ENCODE measurements at places on chromosomes 13 and 19.

DNA sequence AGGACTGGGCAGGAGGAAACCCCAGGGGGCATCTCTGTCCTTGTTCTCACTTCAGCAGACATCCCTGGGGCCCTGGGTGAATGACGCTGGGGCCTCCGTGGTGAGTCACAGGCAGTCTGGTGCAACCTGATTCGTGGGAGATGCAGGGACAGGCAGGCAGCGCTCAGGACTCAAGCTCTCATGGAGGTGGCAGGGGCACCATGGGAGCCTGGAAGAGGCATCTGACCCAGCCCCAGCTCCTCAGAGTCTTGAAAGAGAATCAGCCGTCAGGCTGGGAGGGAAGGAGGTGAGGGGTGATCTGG, 14.0 kb upstream of the PTOV1 start:
- no peaks in the 10 kb centered on the region for H3K4me1 ChIP-seq
- no peaks in the 10 kb centered on the region for H3K27me3 ChIP-seq
- H3K27ac ChIP-seq, result no peak overlapping the region
- no peaks in the 10 kb centered on the region for H3K36me3 ChIP-seq
- DNase-seq, result no peak
- no peak overlapping the region for H3K4me3 ChIP-seq

DNA sequence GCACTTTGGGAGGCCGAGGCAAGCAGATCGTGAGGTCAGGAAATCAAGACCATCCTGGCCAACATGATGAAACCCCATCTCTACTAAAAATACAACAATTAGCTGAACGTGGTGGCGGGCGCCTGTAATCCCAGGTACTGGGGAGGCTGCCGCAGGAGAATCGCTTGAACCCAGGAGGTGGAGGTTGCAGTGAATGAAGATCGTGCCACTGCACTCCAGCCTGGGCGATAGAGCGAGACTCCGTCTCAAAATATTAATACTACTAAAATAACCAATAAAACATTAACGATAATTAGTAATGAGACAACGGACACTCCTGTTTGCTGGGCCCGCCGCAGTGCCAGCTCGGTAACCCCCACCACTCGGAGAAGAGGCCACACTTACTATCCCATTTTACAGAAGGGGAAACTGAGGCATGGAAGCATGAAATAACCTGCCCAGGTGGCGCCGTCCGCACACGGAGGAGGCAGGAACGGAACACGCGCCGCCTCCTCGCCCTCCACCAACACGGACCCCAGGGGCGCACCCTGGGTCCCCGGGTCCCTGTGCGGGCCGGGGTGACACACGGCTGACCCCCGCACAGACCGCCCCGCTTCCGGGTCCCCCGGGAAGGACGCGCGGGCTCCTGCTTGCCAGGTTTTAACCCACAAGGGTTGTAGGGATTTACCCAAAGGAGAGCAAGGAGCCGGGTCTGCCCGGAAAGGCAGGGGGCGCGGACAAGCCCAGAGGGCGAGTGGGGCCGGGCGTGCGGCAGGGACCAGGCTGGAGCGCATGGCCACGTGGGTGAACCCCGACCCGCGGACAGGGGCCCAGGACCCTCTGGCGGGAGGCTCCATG, 1.6 kb downstream of the R3HDM4 start:
- no peaks in the 10 kb centered on the region for H3K36me3 ChIP-seq
- H3K27me3 ChIP-seq, result peaks cover 6% of the 10 kb centered on the region
- H3K4me3 ChIP-seq, result no peak overlapping the region
- H3K4me1 ChIP-seq, result peaks cover 14% of the 10 kb centered on the region
- DNase-seq, result no peak
- no peak overlapping the region for H3K27ac ChIP-seq

DNA sequence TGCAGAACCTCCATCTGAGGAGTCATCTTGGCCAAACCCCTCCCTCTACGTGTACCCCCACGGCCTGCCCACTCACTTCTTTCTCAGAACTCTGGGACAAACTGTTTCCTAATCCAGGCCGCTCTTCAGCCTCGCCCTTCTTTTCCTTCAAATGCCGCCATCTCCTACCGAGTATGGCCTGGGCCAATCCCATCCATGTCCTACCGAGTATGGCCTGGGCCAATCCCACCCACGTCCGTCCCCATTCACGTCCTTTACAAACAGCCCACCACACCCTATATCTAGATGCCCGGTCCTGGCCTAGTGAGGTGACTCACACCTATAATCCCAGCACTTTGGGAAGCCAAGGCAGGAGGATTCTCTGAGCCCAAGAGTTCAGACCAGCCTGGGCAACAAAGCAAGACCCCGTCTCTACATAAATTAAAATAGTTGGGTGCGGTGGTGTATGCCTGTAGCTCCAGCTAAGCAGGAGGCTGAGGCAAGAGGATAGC, 1.1 kb downstream of the TMEM160 start:
- peaks cover 5% of the 10 kb centered on the region for H3K4me1 ChIP-seq
- no peak overlapping the region for H3K27ac ChIP-seq
- peak overlapping the region; percentile 98 for H3K4me3 ChIP-seq
- no peaks in the 10 kb centered on the region for H3K36me3 ChIP-seq

GRCh38 chr13:92896842-92897241, 329.8 kb upstream of the GPC6 start:
- H3K27ac ChIP-seq, result no peak overlapping the region
- no peaks in the 10 kb centered on the region for H3K27me3 ChIP-seq
- no peaks in the 10 kb centered on the region for H3K36me3 ChIP-seq
- no peaks in the 10 kb centered on the region for H3K4me1 ChIP-seq
- H3K4me3 ChIP-seq, result no peak overlapping the region

DNA sequence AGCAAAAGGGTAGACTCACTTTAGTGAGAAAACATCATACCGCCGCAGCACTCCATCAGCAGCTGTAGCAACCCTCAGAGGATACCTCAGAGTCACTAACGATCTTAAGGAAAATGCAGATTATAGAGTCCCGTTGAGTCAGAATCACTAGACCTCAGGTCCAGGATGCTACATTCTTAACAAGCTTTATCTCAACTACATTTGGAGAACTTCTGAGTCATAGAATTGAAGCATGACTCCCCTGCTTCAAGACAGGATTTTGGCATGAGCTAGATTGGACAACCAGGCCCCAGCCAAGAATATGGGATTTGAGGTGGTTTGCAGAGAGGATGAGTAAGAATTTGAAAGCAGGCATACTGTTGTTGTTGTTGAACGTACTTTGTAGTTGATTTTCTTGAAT, 118.9 kb upstream of the UBL3 start:
- no peaks in the 10 kb centered on the region for H3K27me3 ChIP-seq
- no peaks in the 10 kb centered on the region for H3K36me3 ChIP-seq
- DNase-seq, result no peak
- H3K27ac ChIP-seq, result no peak overlapping the region
- no peaks in the 10 kb centered on the region for H3K4me1 ChIP-seq

GRCh38 chr19:1941146-1942077, at the start of gene CSNK1G2:
CSNK1G2 (plus strand) TSS chr19:1941172; CDS start chr19:1969773, 28,601 bp downstream.
- peak within 1 kb of the TSS; percentile 100 for H3K27ac ChIP-seq
- DNase-seq, result no peak
- H3K4me1 ChIP-seq, result peaks cover 43% of the 10 kb centered on the region
- H3K36me3 ChIP-seq, result no peaks in the 10 kb centered on the region
- H3K27me3 ChIP-seq, result no peaks in the 10 kb centered on the region

GRCh38 chr13:63190219-63190618, 1774.6 kb upstream of the PCDH20 start:
- no peaks in the 10 kb centered on the region for H3K36me3 ChIP-seq
- no peak overlapping the region for H3K4me3 ChIP-seq
- no peaks in the 10 kb centered on the region for H3K27me3 ChIP-seq
- H3K4me1 ChIP-seq, result no peaks in the 10 kb centered on the region
- no peak for DNase-seq

Measured in heart right ventricle (tissue), 16 donors.